ENCODE measurements at places on chromosomes 2 and 18.

DNA sequence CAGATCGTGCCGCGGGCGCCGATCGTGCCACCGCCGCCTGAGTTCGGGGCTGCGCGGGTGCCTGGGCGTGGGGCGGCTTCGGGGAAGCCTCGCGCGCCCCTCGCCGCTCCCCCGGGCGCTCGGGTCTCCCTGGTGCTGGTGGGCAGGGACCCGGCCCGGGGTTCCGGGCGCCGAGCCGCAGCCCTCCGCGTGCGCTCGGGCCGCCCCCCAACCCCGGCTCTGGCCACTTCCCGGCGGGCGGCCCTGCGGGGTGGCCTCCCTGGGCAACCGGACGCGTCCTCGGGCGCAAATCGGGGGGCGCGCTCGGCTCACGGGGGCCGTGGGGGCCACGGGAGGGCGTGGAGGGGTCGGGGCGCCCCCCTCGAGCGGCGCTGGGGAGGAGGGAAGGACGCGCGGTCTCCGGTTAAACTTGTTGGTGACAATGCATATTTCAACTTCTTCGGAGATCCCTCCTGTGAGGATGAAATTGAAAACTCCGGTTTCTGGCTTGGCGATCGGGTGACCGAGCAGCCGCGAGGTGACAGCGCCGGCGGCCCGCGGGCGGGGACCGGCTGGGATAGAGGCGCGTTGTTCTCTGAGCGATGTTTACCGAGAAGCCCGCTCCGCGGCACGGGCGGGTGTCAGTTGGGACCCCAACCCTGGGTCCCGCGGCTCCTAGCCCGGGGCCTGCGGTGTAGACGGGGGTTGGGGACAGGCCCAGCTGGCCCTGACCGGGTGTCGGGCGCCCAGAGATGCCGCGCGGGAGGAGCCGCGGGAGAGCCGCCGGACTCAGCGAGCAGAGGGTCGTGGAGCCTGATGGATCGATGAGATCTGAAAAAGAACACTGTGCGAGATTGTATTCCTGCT lies 676 bp downstream of the SH3BP4 start:
- no peak for DNase-seq

DNA sequence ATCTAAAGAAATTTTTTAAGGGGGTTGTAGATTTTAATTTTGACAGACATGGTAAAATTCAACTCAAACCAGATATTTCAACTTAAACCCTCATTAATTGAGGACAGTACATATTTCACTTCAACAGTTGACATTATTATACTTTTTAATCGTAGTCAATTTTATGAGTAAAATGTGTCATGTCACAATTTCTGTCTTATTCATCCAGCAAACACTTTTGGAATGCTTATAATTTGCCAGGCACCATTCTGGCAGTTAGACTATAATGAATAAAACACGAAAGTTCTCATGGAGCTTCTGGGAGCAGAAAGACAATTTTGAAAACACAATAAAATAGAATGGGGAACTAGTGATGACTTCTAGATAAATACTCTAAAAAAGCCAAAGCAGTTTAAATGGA lies 1094.8 kb downstream of the SUCLG1 start:
- no peak for DNase-seq

DNA sequence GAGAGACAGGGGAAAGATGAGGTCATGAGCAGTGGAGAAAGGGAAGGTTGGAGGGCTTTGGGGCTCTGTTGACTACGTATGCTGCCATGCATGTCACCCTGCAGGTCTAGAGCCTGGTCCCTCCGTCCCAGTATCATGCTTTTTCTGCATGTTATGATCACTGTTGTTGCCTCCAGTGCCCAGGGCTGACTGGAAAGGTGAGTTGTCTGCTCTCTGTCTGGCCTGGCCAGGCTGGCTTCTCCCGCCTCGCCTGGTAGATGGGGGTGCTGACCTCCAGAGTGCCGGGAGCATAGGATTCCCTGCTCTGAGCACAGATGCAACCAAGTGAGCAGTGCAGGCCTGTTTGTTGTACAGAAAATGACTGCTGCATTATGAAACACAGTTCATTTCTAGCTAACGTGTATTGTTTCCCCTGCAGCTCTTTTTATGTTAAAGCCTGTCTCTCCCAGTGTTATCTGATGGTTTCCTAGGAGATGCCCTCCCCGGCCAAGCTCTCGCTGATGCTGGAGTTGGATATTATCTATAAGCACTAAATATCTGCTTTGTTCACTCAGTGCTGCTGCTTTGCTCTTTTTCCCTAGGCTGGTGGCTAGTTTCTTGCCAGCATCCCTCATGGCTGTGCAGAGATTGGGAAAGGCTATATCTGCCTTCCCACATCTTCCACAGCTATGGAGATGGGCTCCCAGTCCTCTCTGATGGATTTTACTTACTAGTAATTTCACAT lies 158.2 kb downstream of the TDRD15 start:
- DNase-seq = no peak

DNA sequence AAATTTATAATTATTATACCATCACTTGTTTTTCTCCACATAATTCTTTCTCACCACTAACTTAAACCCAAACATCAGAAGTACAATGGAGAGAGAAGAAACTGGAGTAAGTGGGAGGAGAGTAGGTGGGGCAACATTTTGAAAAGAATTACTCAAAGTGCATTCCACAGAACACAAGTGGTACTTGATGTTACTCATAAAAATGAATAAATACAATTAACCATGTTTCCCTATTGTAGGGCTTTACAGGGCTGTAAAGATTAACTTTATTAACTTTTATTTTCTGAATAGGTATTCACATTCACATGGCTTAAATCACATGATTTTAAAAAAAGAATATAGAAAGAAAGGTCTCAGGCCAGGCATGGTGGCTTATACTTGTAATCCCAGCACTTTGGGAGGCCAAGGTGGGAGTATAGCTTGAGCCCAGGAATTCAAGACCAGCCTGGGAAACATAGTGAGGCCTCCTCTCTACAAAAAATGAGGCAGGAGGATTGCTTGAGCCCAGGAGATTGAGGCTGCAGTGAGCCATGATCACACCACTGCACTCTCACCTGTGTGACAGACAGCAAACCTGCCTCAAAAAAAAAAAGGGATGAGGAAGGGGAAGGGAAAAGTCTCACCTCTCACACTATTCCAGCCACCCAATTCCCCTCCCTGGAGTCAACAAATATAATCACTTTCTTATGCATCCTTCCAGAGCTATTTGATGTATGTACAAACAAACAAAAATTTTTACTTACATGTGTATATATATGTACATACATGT lies 47.1 kb downstream of the KCNG3 start:
- no peak for DNase-seq

DNA sequence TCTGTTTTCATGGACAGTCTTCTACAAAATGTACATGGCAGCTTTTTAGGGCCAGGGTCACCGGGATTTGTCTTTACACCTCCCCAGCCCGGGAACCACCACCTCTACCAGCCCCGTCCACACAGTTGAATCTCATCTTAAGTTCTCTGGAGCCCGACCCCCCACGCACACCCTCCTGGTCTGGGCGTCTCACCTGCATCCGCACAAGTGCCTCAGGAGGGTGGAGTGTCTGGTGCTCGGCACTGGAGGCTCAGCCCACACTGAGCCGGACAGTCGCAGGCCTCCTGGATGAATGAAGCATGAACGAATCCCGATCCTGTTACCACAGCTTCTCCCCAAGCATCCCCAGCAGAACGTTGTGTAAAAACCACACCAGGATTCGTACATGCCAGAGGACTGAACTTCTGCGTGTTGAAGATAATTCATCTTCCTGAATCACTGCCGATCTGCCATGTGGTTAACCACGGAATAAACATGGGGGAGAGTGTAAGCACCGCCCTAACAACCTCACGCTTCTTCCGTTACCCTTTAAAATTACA lies 162.0 kb downstream of the RTP5 start:
- no peak for DNase-seq

DNA sequence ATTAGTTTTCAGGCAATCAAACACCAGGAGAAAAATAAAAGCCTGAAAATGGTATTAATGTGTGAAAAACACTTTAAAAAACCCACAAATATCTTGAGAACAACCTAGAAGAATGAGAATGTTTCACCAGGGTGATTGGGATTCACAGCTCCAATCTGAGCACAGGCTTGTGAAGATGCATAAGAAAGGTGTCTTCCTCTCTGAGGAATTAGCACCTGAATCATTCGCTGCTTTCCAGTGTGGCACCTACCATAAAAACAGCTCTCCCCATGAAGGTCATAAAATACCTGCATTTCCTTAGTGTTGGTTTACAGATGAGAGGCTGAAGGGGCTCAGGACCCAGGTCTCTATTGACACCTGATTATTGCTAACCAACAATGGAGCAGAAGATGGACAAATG lies 499.7 kb upstream of the KLHL29 start:
- no peak for DNase-seq

DNA sequence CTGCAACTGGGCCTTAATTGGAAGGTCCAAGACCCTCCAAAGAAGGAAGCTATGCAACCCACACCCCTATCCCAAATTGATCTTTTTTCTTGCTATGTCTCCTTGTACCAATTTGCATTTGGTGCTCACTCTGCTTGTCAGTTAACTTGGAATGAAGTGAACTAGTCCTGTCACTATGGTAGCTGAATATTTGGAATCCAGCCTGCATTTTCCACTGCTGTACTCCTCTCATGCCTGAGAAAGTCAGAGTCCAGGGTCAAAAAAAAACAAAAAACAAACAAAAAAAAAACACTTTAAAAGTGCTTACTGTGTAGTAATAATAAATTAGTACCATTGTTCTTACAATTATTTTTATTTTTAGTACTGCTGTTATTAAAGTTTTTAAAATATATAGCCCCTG lies 462.8 kb upstream of the SLC8A1 start:
- DNase-seq = no peak
